Activated T-helper 1 cell treated with anti-CD3 and anti-CD28 coated beads, Interleukin-2, amount 50 U/mL, for 16 hours (primary cell): ENCODE measurements at places on chromosomes 6 and 20.

- DNase-seq = no peak
These were observed 68.7 kb downstream of the PHACTR1 start for GRCh38 chr6:12785301-12785700.

- DNase-seq = no peak
These were observed 41.7 kb downstream of the ALDH5A1 start for GRCh38 chr6:24536466-24536865.

DNA sequence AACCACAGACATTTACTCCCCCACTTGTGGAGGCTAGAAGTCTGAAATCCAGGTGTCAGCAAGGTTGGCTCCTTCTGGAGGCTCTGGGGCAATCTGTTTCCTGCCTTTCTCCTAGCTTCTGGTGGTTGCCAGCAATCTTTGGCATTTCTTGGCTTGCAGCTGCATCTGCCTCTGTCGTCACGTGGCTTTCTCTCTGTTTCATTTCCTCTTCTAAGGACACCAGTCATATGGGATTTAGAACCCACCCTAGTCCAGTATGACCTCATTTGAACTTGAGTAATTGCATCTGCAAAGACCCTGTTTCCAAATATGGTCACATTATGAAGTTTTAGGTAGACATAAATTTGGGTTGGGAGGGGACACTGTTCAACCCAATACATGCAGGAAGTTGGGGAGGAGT is 56.2 kb upstream of the EPB41L1 start:
- no peak for DNase-seq

DNA sequence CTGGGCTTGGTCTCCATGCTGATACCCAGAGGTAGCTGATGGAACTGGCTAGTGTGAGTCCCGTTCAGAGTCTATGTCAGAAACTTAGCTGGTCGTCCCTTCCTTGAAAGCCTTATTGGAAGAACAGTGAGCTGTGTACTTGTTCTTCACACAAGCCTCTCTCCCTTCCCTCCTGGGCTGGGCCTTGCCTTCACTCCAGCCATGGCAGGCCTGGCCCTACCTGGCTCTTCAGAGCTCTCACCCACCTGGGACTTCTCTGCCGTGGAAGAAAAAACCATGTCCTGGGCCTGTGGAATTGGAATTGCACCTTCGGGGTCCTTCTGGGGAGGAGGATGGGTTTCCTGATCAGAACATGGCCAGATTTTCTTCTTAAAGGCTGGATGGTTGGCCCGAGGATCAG is 20.3 kb upstream of the ZNF831 start:
- no peak for DNase-seq

- DNase-seq = no peak
These were observed 554.7 kb upstream of the SLC35B3 start for GRCh38 chr6:8990075-8990474.

- DNase-seq = no peak
These were observed 6.3 kb upstream of the CSNK2A1 start for GRCh38 chr20:549722-550496.
